ENCODE measurements at places on chromosomes 16 and 17.

DNA sequence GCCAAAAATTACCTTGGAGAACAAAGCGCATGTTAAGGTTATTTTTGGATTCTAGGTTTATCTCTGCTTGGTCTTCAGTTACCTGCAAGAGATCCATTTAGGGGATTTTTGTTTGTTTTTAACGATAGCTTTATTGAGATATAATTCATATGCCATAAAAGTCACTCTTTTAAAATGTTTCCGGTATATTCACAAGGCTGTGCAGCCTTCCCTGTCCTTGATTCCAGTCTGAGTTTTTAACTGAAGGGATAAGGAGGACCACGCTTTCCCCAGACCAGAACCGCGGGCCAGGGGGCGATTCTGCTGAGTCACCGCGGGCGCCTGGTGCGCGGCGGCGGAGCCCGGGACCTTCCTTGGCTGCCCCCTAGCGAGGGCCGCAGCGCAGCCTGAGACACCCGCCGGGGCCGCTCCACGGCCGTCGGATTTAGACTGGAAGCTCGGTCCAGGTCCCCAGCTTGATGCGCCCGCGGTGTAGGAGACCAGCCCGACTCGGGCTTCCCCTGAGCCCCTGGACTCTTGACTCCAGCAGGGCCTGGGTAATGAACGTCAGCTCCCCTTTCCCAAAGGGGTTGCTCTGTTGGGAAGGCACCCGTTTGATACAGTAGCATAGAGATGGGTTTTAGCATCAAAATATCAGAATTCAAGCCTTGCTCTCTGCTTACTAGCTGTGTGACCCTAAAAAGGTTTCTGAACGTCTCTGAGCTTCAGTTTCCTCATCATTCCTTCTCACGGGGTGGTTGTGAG lies 50.0 kb upstream of the STH start:
- no peak for DNase-seq

GRCh38 chr17:12041312-12041711 lies 20.6 kb downstream of the MAP2K4 start:
- DNase-seq, result no peak

GRCh38 chr16:86313631-86314030 lies 196.7 kb upstream of the FOXF1 start:
- DNase-seq, result peak; percentile 24

DNA sequence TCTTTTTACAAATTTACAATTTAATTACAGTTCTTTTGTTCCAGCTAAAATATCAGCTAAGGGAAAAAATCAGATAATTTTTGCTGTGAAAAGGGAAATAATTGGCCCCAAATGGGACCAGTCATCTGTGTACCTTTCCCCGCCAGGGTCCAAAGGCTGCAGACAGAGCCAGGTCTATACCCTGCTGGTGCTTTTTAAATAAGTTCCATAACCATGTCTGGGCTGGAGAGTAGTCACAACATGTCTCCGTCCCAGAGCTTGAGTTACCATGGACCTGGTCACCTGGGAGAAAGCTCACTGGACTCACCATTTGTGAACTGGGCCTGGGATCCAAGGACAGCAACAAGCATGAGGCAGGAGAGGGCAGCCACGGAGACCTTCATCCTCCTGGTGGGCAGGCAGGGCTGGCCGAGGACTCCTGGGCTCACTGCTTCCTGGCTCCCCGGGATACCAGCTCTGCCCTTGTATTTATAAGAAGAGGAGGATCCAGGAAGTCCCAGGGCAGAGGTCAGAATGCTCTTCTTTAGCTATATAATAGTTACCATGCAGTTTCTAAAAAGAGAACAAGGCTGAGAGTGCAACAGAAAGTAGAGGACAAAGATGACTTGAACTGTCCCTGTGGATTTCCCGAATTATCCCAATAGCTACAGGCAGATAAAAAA lies at the start of gene CCL15:
CCL15 (minus strand) TSS at position 444 of the 662 bp plus-strand sequence; CDS start at position 383, 61 bp downstream.
- no peak for DNase-seq

- no peak for DNase-seq
These were observed 50.5 kb downstream of the GPR139 start for GRCh38 chr16:20023190-20023589.

DNA sequence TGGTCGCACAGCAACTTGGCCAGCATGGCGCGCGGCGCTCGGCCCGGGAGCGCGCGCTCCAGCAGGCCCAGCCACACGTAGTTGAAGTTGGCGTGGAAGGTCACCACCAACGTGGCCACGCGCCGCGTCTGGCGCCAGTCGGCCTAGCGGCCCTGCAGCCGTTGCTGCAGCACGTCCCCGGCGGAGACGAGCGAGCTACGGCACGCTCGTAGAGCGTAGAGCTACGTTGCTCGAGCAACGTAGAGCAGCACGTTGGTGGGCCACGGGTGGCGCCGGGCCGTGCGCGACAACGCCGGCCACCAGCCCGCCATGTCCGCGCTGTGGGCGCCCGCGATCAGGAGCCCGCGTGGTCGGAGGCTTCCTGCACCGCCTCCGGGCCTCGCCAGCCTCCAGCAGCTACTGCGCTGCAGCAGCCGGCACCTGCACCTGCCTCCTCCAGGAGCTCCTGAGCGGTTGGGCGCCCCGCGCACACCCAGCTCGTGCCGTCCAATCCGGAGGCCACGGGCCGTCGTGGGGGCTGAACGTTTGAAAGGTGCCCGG lies 13.4 kb upstream of the SULT1A1 start:
- DNase-seq, result peak; percentile 83

DNA sequence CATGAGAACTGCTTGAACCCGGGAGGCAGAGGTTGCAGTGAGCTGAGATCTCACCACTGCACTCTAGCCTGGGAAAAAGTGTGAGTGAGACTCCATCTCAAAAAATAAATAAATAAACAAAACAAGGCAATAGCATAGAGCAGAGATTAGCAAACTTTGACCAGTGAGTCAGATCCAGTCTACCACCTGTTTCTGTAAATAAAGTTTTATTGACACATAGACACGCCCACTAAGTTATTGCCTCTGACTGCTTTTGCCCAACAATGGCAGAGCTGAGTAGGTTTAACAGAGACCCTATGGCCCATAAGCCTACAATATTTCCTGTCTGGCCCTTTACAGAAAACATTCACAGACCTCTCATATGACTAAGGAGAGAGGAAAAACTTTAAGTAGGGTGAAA lies 44.3 kb downstream of the XYLT1 start:
- no peak for DNase-seq

DNA sequence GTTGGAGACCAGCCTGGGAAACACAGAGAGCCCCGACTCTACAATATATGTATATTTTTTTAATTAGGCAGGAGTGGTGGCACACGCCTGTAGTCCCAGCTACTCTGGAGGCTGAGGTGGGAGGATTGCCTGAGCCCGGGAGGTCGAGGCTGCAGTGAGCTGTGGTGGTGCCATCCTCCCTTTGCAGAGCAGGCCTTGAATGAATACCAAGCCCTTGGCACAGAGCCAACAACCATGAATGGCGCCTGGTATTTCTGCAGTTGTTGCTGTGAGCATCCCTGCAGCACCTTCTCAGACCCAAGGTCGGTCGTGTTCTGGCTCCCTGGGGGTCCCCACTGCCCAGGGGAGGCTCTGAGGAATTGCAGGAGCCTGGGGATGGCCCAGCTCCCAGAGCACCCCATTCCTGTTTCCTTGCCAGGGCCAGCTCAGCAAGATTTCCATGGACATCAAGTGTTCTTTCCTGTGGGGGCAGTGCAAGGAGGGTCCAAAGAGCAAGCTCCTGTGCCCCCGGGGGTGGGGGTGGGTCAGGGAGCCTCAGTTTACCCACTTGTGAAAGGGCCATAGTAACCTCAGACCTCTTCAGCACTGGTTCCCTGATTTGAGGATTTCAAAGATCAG lies 25.6 kb upstream of the RMI2 start:
- no peak for DNase-seq

DNA sequence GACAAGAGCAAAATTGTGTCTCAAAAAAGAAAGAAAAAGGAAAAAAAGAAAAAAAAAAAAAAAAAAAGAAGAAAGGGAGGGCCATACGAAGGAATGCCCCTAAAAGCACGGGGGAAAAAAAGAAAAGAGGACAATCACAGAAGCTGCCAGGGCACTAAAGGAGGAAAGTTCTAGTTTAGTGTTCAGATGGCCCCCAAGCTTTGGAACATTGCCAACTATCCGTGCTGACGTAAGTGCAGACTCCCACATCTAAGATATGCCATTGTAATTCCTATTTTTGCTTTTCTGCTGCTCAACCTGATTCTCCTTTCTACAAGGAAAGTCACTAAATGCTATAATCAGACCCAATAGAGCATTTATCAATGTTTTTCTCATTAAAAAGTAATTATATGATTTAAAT lies 842.1 kb downstream of the KCNJ2 start:
- DNase-seq, result no peak

DNA sequence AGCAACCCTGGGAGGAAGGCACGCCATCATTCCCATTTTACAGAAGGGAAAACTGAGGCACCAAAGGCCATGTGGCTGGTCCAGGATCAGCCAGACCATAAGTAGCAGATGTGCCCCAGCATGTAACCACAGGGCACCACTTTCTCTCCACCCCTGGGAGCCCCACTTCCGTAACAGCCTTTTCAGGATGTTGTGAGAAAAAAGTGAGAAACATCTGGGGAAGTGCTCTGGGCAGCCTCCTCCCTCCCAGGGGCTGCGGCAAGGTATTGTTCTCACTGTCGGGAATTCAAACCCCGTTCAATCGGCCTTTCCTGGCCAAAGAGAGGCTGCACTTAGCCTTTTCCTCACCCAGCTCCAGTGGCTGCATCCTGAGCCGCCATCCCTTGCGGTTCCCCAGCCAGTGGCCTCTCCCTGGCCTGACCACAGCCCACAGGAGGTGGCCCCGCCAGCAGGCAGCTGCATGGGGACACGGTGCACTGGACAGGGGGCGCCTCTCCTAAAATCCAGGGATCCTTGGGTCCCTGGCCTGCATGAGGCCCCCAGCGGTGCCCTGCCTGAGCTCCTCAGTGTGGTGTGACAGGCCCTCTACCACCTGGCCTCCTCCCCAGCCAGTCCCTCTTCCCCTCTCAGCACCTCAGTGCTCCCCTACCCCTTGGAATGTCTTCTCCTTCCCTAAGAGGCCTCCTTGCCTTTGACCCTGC lies 5.7 kb upstream of the CDH5 start:
- no peak for DNase-seq

DNA sequence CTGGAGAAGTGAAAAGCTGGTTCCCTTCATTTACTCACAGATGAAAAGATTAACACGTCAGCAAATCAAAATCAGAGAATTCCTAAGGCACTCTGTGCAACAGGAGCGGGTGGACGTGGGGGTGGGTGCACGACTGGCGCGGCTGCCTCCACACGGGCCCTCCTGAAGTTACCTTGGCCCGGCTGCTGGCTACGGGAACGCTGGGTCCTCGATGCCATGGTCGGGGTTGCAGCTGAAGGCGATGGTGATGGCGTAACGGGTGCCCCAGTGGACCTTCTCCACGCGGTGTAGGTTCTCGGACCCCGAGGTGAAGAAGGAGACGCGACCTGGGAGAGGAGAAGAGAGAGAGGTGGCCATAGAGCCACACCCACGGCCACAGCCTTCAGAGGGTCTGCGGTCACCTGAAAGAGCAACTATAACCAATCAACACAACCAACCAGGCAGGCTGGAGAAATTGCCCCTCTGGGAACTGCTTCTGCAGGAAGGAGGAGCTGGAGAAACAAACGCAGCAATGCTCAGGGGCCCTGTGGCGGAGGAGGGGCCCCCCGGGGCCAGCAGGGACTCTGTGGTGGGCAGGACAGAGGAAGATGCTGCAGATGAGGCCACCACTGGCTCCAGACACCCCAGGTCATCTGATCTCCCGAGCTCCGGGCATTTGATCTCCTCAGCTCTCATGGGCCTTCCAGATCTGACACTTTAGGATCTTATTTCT lies 20.8 kb downstream of the UTS2R start:
- DNase-seq, result no peak

DNA sequence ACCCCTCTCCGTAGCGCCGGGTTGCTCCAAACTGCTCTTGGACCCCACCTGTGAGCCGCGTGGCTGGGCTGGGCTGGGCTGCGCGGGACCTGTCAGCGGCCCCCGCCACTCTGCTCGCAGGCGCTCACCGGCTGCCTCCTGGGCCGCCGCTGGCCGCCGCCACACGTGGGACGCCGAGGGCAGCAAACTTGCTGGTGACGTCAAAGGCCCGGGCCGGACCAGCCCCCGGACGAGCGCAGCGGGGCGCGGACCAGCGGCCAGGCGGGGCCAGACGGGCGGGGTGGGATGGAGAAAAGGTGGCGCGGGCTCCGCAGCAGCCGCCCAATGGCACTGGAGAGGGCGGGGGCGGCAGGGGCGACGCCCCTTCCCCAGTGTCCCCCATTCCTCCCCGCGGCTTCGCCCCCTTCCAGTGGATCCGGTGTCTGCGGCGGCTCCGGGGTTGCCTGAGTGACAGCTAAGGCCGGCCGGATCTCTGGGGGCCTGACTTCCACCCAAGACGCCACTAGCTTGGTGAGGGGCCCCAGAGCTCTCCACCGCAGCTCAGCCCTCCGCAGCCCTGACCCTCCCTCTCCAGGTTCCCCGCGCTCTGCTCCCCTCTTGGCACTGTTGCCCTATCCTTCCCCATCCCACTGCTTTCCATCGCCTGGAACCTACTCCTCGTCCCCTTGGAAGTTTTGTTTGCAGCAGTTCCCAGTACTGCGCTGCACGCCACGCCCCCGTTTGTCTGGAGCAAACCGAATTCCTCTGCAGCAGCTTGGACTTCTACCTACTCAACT lies at the start of gene HS3ST3A1:
HS3ST3A1 (minus strand) TSS at position 154 of the 776 bp plus-strand sequence. CDS start 800 bp downstream, outside the sequence.
- DNase-seq, result no peak

DNA sequence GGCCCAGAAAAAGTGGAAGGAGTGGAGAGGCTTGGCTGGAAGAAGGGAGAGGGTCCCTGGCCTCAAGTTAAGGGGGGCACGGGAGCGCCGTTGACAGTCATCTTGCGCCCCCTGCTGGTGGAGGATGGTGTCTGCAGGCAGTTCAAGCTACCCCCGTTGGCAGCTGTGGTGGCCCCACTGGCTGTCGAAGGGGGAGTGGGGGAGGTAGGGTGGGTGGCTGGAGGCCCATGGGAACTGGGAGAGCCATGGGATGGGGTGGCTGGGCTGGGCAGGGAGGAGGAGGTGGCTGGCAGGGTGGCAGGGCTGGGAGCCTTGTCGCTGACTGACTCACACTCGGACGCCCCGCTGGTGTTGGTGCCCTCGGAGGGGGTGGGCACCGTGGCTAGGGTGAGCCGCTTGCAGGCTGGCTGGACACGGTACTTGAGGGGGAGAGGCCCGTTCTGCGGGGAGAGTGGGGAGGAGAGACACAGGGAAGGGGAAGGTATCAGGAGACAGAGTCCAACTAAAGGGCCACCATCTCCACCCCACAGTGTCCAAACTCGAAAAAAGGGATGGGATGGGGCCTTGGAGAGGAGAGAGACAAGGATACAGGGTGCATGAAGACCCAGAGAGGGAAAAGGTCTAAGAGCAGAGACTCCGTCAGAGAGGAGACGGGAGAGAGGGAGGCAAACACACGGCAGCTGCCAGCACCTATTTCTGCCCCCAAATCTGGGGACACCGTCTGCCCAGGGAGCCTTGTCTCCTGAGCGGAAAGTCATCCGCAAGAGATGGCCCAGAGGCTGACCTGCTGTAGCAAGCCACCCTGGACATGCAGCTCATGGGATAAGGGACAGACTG lies 5.2 kb downstream of the CISD3 start:
- peak; percentile 58 for DNase-seq

GRCh38 chr16:48291303-48291702 lies 44.0 kb upstream of the ABCC11 start:
- DNase-seq, result no peak
